Parietal lobe (tissue), 2 donors: ENCODE measurements at places on chromosomes 4 and X. TPM values are rescaled to one million over a fixed set of nuclear protein-coding genes. Genes with fewer than 3 reads are reported as not detected.

NSUN7 gene
- 7.8 TPM for total RNA-seq

SMIM10 gene
- 0.31 TPM for total RNA-seq

NBDY gene
- total RNA-seq: 10.6 TPM

TGIF2LX gene
- total RNA-seq: not detected

TMEM128 gene
- 31.3 TPM for total RNA-seq

RBMXL3 gene
- total RNA-seq: not detected

RASSF6 gene
- total RNA-seq: not detected

PCDH7 gene
- total RNA-seq: 126 TPM
